ENCODE measurements at places on chromosomes 2 and 18.

DNA sequence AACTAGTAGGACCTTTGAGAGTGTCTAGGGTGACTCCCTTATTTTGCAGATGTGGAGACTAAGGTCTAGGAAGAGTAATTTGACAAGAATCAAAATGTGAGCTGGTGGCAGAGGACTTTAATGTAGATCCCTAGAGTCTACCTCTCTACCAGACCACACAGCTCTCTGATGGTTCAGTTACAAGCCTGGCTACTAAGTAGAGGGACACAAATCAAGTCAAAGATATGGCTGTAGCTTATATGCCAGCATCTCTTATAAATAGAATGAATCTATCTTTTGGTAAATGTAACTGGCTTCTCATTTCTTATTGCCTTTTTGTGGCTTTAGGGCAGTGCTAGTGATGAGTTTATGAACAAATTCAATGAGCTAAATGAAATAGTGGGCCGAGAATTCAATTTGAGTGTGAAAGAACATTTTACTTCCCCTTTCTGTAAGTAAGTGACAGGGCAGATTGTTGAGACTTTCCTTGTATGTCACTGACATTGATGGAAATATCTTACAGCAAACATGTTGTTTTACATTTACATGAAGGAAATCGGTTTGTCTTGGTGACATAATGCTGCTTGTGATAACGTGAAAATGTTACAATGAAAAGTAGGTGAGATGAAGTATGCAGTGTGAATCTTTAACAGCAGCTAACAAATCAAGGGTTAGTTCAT is 28.3 kb downstream of the CSRNP3 start:
- no peak for DNase-seq

DNA sequence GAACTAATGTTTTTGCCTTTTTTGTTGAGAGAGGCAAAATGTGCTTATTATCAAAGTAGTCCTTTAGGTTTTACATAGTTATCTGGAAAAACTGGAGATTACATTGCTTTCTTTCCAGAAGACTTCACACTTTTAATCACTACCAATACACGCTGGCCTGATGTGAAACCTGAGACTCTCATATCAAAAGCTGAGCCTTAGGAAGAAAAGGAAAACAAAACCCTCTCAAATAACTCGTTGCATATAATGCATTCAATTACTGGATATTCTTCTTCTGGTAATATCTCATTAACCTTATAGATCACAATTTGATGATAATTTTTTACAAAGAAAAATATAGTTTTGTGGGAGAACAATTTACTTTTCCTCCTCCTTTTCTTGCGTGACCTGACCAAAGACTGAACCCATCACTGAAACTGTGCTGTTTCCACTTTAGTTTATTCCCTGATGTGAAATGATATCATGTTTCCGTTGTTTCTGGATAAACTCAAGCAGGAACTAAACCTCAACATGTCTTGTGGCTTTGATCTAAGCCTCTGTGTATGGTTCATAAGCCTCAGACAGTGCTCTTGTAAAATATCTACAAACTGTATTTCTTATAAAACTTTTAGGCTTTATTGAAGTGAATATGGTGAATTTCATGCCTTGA is 332.4 kb downstream of the GULP1 start:
- DNase-seq, result no peak

DNA sequence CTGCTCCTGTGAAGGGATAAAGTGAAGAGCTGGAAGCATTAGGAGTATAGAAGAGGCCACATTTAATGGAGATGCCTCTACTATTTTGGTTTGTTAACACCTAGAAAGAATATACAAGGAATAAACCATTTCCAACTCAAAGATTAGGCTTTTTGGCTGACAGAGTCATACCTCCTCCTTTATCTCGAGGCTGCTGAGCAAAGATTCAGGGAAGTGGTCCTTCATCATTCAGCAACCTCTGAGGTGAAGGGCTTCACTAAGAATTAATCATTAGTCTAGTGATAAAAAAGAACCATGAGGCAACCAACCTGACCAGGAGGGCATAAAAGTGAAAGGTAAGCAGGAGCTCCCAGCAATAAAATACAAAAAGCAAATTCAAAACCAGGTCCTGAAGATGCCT is 25.8 kb downstream of the AAK1 start:
- DNase-seq, result no peak

- DNase-seq, result peak; percentile 92
Measured at GRCh38 chr2:66888791-66889631, 454.1 kb downstream of the MEIS1 start.

GRCh38 chr2:136322428-136322827 is 204.5 kb upstream of the CXCR4 start:
- DNase-seq, result no peak

GRCh38 chr2:120376679-120377640 is 31.0 kb downstream of the INHBB start:
- no peak for DNase-seq

- no peak for DNase-seq
Measured at GRCh38 chr2:15886231-15886630, 54.1 kb upstream of the MYCN start.

DNA sequence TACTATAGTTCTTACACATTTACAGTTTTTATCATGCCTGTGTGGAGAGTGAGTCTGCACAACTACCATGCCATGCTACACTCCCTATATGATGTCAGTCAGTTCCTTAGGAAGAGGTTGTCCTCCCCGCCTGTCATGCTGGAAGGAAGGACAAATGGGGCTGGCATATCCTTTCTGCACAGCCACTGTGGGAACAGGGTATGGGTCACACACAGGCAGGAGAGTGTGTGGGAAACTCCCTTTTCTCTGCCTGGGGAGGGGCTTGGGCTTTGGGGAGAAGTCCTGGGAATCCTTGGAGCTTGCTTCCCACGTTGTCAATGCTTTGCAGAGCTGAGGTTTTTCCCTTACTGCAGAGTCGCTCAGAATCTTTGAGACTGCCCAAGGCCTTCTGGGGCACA is 232.1 kb downstream of the PRKCE start:
- no peak for DNase-seq

GRCh38 chr2:239240414-239240881 is 160.4 kb downstream of the HDAC4 start:
- no peak for DNase-seq

- no peak for DNase-seq
Measured at GRCh38 chr2:211495339-211495738, 938.9 kb downstream of the CPS1 start.

DNA sequence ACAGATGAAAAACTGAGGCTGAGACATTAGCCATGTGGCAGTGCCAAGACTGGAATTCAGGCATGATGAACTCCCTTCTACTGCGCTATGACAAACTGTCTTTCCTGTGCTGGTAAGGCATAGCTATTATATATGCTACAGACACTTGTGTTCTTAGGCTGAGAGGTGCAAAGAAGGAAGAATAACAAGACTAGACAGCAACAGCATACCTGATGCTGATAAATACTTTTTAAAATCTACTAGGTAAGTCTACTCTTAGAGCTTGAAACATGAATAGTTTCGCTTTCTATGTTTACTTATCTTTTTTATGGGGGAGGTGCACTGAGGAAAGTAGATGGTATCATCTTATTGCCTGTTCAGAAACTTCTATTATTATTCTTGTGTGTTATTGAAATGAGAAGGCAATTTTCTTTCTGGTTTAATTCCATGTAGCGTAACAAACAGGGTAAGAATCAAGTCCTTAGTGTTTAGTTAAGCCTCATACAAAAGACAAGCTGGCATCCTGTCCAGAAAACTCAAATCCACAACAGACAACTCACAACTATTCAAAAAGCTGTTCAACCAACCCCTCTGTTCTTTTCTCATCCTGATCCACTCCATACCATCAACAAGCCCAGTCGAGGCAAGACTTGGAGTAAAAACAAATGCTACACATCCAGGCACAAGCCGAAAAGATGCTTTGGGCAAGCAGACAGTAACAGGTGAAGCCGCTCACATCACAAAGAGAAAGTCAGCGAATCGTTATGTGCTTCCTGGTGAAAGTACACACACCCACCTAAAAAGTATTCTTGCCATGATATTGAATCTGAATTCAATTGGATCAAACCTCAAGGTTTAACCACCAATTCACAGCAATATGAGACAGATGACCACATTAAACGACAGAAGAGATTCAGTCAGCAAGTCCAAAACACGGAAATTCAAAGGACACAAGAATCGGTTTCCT is 1.5 kb downstream of the TTC32 start:
- no peak for DNase-seq

GRCh38 chr2:105118960-105119359 is 81.1 kb downstream of the MRPS9 start:
- no peak for DNase-seq

DNA sequence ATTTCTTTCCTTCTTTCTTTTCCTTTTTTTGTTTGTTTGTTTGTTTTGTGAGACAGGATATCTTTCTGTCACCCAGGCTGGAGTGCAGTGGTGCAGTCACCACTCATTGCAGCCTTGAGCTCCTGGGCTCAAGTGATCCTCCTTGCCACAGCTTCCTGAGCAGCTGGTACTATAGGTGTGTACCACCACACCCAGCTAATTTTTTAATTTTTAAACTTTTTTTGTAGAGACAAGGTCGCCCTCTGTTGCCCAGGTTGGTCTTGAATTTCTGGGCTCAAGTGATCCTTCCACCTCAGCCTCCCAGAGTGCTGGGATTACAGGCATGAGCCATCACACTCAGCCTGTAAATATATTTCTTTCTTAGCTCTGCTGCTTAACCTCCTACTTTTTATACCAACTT is 83.4 kb upstream of the CYP20A1 start:
- DNase-seq, result no peak

GRCh38 chr18:58046093-58046793 is 2.2 kb downstream of the NEDD4L start:
- DNase-seq, result no peak

- peak; percentile 53 for DNase-seq
Measured at GRCh38 chr2:85470850-85471800, 52.6 kb downstream of the SH2D6 start.

DNA sequence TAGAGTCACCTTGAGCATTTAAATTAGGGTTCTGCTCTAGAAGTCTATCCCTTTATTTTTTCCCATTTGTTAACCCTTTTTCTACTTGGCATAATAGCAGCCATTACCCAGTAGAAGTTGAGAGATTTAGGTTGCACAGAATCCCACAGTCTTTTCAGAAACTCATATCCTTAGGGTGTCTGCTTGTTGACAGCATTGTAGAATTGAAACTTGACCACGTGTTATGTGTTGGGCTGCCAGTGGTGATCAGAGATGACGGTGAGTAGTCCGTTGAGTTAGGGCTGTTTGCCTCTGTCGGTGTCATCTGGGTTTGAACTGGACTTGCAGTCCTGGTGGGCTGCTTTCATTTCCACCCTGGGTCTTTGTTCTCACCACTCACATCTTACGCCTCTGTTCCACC is 114.4 kb downstream of the NEDD4L start:
- no peak for DNase-seq

DNA sequence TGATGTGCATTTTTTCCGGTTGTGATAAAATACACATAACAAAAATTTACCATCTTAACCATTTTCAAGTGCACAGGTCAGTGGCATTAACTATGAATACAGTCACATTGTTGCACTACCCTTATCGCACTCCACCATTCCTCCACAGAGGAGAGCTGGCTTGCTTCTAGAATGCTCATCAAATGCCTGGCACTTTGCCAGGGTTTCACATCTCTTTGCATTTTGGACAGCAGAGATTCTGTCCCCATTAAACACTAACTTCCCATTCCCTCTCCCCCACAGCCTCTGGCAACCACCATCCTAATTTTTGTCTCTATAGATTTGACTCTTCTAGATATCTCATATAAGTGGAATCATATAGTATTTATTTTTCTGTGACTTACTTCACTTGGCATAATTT is 165.0 kb downstream of the ASB1 start:
- DNase-seq, result no peak

- no peak for DNase-seq
Measured at GRCh38 chr2:65316072-65316471, 88.4 kb downstream of the ACTR2 start.

- no peak for DNase-seq
Measured at GRCh38 chr2:128214866-128215460, 103.7 kb downstream of the HS6ST1 start.

DNA sequence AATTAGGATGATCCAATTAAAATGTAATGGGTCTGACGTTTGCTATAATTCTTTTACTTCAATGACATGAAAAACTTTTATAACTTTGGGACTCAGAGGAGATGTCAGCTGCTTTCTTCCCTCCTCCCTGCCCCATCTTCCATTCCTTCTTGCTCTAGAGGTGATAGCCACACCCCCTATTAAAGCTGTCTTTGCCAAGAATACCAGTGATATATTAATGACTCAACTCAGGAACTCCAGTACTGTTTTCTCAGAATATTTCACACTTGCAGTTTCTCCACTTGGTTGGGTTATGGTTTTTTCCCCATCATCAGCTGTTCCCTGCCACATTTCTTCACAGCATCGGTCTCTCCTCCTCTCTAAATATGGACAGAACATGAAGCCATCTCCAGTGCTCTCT is 184.0 kb downstream of the KCNE4 start:
- DNase-seq, result peak; percentile 48

- no peak for DNase-seq
Measured at GRCh38 chr2:217928324-217929181, 74.2 kb downstream of the TNS1 start.

GRCh38 chr2:200042102-200042735 is 86.8 kb downstream of the MAIP1 start:
- DNase-seq, result peak; percentile 71

DNA sequence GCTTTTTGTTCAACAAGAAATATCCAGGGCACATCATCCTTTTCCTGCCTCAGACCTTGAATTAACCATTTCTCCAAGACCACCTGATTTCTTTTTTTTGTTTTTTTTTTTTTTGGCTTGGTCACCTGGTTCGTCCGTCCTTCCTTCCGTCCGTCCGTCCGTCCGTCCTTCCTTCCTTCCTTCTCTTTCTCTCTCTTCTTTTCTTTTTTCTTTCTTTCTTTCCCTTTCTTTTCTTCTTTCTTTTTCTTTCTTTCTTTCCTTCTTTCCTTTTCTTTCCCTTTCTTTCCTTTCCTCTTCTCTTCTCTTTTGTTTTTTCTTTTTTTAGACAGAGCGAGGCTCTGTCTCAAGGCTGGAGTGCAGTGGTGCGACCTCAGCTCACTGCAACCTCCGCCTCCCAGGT is 80.7 kb downstream of the TET3 start:
- no peak for DNase-seq

- no peak for DNase-seq
Measured at GRCh38 chr18:79806976-79807841, 9.5 kb downstream of the KCNG2 start.

GRCh38 chr2:11869391-11869991 is 123.1 kb downstream of the LPIN1 start:
- no peak for DNase-seq

DNA sequence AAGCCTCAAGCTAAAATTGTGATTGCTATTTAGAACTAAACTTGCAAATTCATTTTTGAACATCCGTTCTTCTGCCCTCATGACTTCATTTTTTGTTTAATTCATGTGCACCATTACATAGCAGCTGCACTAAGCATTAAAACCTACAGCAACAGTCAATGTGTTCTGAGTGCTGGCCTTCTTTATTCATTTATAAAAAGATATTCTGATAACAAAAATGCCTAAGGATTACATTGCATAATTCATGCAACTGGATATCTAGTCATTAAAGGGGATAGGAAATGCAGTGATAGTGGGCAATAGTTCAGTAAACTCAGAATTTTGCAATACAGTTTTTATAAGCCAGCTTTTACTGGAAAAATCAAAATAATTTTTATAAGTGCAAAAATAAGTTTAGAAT is 294.4 kb upstream of the EPC2 start:
- no peak for DNase-seq

Measured in NCI-H226 (cell line).